ENCODE measurements at places on chromosomes 6 and 20.

DNA sequence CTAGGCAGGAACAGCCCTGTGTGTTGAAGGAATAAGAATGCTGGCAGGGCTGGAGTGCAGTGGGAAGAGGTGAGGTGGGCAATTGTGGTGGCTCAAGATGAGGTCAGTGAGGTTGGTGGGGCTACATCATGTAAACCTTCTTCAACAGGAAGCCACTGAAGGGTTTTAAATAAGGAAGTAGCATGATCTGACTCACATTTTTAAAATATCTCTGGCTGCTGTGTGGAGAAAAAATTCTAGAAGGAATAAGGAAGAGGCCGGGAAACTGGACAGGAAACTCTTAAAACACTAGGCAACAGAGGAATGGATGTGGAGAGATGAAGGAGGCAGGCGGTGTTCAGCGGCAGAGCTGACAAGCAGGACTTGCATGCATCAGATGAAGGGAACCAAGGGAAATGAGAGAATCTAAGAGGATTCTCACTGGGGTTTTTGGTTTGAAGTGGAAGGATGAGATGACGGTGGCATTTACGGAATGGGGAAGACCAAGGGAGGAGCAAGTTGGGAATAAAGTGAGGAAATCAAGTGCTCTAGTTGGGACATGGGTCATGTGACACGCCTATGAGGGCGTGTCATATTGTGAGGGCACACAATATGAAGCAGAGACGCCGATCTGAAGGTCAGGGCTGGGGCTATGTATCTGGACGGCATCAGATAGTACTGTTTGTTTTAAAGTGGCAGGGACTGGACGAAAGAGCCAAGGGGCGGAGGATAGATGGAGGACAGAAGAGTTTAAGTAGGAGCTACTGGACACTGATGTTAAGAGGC, 18.2 kb downstream of the TMEM242 start:
- no peak for DNase-seq

GRCh38 chr6:47420394-47421371, 56.9 kb upstream of the CD2AP start:
- no peak for DNase-seq

- DNase-seq: no peak
Observed at GRCh38 chr6:109102762-109103161, 7.5 kb downstream of the CEP57L1 start.

DNA sequence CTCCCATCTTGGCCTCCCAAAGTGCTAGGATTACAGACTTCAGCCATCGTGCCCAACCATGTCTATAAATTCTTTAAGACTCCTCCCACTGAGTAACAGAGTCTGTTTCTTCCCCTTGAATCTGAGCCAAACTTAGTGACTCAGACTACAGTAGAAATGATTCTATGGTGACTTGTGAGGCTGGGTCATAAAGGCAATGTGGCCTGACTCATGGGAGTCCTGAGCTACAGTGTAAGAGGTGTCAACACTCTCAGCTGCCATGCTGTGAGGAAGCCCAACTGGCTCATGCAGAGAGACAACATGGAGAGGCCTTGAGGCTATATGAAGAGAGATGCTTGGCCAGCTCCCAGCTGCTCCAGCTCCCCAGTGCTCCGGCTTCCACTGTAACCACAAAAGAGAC, 5.2 kb upstream of the NRSN2 start:
- peak; percentile 20 for DNase-seq

DNA sequence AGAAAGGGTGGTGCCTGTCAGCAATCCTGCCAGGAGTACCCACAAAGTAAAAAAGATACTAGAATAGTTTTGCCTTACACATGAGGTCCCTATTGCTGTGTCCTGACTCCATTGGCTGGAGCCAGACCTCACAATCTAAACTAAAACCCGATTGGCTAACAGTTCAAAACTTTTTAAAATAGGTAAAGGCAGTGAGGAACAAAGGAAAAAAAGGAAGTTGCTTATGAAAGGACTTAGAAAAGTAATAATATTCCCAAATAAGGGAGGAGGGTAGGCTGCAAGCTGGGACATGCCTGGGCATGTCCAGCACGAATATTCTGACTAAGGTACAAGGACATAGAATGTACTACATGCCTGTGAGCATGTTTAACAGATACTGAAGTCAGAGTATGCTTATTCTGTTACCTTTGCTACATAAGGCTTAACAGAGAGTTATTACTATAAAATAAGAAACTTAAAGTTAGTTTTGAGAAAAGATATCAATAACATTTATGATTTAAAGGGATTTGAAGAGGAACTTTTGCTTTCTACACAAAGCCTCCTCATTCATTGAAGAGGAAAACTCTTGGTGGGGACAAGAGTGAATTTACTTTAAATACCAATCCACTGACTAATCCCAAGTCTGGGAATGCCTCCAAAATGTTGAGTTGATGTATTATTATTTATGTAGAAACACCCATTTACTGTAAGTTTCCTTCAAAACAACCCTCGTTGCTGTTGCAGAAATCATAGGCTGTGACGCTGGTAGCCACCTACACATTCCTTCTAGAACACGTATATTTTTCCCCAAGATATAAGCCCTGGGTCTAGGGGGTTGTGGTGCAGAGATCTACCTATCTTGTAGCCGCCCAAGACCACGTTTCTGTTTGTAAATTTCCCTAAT, 8.2 kb upstream of the MTHFD1L start:
- DNase-seq: no peak

DNA sequence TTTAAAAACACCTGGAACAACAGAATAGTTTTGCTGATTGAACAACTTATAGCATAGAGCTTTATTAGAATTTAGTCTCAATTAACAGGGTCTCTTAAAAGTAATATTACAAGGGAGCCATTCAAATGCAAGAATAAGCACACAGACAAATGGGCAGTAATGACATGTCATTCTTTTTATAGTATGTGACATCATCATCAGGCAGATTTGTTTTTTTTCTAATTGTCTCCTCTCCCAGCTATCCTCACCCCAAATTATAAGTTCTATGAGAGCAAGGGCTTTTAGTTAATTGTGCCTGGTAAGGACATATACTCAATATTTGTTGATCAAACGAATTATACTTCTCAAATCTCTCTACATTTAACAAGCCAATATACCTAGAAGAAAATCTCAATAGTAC, 11.0 kb downstream of the PGM3 start:
- no peak for DNase-seq

- DNase-seq: no peak
Observed at GRCh38 chr20:62929051-62929538, 2.8 kb upstream of the DIDO1 start.

GRCh38 chr6:30678964-30679726, 6.3 kb upstream of the DHX16 start:
- peak; percentile 71 for DNase-seq

DNA sequence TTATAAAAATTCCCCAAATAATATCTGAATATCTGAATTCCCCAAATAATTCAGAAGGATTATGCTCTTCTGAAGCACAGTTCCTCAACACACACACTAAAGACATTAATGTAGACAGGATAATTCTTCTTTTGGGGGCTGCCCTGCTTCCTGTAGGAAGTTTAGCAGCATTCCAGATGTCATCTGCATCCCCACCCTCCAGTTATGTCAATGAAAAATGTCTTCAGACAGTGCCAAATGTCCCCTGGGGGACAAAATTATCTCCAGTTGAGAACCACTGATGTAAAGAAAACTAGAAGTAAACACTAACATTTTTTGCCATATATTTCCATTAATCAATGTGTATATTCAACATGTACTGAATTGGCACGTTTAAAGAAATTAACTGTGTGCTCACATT, 25.9 kb upstream of the NAA20 start:
- DNase-seq: no peak

DNA sequence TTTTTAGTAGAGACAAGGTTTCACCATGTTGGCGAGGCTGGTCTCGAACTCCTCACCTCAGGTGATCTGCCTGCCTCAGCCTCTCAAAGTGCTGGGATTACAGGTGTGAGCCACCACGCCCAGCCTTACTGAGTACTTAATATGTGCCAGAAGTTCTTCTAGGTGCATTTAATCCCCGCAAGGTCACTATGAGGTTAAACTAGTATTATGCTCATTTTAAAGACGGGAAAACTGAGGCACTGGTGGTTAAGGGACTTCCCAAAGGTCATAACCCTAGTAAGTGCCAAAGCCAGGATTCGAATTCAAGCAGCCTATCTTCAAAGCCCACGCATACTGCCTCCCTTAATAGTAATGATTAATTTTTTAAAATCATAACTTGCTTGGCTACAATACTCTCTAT, 674 bp upstream of the CCM2L start:
- no peak for DNase-seq

DNA sequence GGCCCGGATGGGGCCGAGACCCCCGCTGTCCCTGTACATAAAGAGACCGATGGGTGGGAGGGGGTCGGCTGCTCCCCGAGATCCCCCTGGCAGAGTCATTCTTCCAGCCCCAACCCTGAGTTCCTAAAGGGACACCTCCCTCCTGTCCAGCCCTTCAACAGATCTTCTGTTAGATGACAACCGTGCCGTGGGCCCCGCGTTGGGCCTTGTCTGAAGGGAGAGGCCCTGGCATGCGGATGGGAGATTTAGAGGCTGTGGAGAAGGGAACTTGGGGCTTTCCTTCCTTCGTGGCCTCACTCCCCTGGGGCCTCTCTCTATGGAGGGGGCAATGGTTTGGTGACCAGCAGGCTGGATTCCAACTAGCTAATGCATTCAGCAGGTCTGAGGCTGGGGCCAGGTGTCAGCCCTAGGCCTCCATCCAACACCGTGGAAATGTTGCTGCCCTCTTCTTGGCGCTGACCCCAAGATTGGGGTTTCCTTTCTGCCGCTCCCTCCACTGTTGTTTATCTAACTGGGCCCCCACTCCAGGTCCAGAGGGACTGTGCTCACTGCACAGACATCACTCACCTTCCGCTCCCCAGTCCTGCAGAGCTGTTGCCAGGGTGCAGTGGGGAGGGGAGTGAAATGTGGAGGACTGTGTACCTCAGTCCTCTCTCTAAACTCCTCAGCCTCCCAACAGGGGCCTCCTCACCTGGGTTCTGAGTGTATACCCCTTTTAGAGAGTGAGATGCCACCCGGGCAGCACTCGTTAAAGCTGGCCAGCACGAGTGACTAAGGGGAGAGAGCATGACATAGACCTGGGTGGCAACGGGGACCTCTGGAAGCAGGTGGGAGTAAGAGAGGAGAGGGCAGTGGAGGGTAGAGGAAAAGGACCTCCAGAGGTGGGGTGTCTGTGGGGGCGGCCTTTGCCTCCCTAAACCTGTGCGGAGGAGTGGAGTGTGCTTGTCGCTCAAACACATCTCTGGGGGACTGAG, 6.7 kb downstream of the TMEM151B start:
- DNase-seq: no peak

- no peak for DNase-seq
Observed at GRCh38 chr6:32116674-32117073, 7.5 kb upstream of the TNXB start.
